ENCODE measurements at places on chromosomes 7 and 10. TPM values are rescaled to one million over a fixed set of nuclear protein-coding genes. Genes with fewer than 3 reads are reported as not detected.

GRCh38 chr10:129712000-129712399 is 245.0 kb downstream of the MGMT start:
- DNase-seq = no peak

DNA sequence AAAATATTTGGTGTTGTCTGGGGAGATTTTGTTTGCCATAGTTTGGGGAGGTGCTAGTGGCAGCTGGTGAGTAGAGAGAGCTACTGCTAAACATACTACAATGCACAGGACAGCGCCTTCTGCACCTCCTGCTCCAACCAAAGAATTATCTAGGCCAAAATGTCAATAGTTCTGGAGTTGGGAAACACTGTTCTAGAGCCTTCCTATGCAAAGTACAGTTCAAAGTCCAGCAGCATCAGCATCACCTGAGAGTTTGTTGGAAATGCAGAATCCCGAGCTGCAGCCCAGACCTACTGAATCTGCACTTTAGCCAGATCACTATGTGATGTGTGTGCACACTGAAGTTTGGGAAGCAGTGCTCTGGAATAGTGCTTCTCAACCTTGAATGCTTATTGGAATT is 290.7 kb downstream of the TCF7L2 start:
- DNase-seq = no peak

DNA sequence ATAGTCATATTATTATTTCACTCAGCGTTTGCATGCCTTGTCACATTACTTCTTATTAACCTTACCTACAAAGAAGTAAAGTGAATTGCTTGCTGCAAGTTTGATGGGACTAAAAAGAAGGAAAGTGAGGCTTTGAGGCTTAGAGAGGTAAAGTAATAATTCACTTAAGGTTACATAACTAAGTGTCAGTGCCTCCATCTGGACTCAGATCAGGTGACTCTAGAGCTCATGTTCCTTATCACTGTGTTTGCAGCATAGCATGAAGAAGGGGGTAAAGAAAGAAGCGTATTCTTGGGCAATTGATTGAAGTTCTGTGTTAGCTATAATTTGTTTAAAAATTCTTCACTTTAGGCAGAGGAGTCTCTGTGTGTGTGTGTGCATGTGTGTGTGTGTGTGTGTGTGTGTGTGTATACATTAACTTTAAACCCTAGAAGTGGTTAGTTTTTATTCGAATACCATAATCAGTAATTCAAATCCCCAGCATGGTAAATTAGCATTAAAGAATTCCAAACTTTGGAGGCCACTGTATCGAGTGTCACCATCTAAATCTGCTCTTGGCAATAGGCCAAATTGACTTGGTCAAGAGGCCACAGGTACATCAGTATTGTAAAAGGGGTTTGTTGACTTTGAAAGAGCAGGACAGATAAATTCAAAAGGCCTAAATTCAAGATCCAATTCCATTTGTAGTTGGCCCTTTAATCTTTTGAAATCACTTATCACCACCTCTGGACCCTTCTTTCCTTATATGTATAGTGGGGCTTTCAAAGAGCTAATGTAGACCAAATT is 2.2 kb upstream of the PON3 start:
- no peak for DNase-seq

DNA sequence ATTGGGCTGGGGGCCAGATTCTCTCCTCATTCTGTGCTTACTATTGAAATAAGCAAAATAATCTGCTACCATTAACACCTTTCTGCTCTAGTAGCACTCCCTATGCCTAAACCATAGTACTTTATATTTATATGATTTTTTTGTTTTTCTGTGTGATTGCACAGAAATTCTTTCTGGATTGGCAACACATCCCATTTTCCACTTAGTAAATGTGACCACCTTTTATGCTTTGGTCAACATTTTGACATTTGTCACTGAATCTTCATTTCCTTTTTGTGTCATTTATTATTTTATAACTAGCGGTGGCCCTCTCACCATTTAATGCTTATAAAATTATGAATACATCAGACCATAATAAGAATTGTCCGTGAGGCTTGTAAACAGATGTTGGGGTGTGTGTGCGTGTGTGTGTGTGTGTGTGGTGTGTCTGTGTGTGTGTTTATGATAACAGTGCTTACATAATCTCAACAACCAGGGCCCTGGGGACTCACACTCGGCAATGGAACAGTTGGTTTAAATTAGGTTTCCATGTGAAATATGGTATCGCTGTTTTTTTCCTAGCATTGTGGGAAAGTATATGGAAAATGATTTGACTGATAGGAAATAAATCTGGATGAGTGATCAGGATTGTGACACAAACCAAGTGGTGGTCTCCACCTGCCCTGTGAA is 138.9 kb downstream of the NOC3L start:
- DNase-seq = no peak

DNA sequence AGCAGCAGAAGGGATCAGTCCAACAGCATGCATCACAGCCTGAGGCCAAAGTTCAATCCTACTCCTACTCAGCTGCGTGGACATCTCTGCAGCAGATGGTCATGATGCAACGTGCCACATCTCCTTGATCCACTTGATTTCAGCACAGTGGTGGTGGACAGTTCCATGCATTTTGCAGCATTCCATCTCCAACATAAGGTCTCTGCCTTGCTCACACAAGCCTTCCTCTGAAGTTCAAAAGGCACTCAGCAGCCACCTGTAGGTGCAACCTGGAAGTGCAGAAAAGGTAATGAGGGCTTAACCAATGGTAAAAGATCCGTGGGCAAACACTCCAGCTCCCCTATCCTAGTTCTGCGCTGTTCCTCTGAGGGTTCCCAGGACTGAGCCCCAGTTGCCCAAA is 57.5 kb upstream of the CHCHD3 start:
- DNase-seq = peak; percentile 71

DNA sequence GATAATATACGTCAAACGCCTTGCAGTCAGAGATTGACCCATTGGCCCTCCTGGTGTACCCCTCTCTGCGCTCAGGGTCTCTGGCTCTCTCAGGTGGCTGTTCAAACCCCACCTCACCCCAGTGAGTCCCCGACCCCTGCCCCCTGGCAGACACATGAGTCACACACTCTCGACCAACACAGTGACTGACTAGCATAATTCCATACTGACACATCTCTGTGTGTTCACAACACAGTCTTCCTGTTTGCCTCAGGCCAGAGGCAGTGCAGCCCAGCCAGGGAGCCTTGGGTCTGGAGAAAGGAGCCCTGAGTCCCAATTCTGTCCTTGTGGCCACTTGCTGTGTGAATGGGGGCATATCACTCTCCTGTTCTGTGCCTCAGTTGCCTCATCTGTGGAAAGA is 40.1 kb downstream of the PALD1 start:
- DNase-seq = no peak

- peak; percentile 30 for DNase-seq
Measured at GRCh38 chr7:99021941-99022560, 121.9 kb downstream of the SMURF1 start.

GRCh38 chr10:8056871-8057331 is 2.4 kb downstream of the GATA3 start:
- no peak for DNase-seq

DNA sequence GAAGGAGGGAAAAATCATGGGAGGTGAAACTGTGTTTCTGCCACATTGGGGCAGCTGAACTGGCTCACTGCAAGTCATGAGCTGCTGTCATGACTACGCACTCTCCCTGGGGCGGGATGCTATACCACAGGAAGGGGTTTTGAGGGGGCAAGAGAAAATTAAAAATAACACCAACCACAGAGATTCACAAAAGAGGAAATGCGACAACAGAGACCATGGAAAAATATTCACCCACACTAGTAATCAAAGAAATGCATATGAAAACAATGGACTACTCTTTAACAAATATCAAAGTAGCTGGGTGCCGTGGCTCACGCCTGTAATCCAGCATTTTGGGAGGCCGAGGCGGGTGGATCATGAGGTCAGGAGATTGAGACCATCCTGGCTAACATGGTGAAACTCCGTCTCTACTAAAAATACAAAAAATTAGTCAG is 65.2 kb upstream of the TM9SF3 start:
- no peak for DNase-seq

GRCh38 chr7:1946025-1946772 is 276.1 kb downstream of the ELFN1 start:
- DNase-seq = no peak

DNA sequence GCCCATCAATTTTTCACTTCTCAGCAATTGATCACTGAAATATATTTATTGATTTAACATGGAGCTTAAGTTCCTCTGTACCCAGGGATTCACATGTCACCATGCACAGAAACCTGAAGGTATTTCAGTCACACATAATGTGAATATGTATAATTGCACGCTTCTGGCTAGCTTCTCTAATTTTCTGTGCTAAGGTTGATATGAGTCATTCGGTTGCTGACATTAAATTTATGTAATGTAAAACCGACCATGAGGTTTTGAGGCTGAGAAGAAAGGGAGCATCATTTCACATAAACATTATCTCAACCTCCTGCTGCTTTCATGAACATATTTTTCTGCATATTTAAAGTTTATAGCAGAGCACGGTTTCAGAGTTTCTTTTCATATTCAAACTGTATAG is 381.0 kb upstream of the TPK1 start:
- no peak for DNase-seq

DNA sequence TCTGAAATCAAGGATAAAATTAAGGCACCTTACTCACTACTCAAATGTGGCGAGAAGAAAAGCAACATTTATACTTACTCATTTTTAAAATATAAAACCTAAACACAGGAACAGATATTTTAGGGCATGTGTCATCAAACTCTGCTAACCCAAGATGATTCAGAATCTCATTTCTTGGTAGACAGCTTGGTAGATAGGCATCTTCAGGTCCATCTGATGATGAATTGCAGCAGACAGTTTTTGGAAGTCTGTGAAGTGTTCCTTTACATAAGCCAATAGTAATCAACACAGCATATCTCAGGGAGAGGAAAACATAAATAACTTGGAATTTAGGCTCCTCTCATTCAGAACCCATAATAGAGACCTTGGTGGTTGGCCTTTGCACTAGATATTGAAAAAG is 3.4 kb downstream of the HIPK2 start:
- peak; percentile 39 for DNase-seq

- peak; percentile 23 for DNase-seq
Measured at GRCh38 chr7:24129597-24129996, 154.4 kb upstream of the NPY start.

DNA sequence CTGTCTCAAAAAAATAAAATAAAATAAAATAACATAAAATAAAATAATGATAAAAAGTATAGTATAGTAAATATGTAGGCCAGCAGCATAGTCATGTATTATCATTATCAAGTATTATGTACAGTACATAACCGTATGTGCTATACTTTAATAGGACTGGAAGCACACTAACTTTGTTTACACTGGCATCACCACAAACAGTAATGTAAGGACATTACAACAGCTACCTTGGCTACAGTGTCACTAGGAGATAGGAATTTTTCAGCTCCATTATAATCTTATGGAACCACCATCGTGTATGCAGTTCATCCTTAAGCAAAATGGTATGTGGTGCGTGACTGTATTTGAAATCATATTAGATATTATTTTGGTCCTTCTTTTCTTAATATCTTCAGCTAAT is 1163.5 kb upstream of the LRRTM3 start:
- DNase-seq = no peak

DNA sequence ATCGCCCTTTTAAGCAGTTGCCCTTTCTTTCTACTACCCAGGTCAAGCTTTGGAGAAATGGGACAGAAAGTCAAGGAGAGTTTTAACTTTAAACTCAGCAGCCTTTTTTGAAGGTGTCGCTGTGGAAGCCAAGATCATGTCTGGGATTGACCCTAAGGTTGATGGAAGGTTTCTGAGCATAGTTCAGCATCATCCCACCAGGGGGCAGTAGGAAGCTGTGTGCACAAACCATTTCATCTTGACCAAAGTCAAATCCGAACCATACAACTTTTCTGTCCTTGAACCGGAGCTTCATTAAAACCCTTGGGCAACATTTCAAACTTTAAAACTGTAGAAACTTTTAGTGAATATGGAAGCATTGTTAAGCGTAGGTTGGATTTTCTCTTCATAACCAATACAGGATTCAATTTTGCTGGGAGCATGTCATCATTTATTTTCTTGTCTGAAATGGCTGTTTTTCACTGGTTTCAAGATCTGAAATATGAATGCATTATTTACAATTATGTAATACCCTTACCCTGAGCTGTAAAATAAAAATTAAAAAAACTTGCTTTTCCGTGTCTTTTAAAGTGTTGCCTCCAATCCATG is 214.4 kb upstream of the KIAA1217 start:
- DNase-seq = peak; percentile 49

GRCh38 chr10:121617176-121617575 is 18.9 kb upstream of the FGFR2 start:
- no peak for DNase-seq

DNA sequence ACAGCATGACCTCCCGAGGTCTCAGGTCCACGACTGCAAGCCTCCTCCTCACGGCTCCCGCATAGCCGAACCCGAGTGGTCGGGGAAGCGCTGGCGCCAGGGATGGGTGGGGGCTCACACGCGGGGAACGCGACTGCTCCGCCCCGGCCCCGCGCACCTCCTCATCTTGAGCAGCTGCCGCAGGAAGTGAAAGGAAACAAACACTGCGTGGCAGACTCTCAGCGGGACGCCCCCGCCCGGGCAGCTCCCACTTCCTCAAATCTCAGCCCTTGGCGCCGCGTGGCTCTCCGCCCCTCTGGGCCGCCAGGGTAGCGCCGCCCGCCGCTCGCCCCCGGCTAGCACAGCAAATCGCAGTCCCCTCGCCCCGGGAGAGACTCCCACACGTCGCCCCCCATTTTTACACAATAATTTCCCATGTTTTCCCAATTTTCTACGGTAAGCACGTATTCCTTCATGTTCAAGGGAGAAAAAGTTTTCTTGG is at the start of gene TMEM243:
TSS of gene TMEM243 (minus strand) at position 188 of the 481 bp plus-strand sequence. CDS start 229 bp downstream, outside the sequence.
- peak; percentile 69 for DNase-seq

- no peak for DNase-seq
Measured at GRCh38 chr10:8731121-8732095, 676.9 kb downstream of the GATA3 start.

GRCh38 chr7:46752881-46753366 is 829.0 kb downstream of the TNS3 start:
- DNase-seq = peak; percentile 64

DNA sequence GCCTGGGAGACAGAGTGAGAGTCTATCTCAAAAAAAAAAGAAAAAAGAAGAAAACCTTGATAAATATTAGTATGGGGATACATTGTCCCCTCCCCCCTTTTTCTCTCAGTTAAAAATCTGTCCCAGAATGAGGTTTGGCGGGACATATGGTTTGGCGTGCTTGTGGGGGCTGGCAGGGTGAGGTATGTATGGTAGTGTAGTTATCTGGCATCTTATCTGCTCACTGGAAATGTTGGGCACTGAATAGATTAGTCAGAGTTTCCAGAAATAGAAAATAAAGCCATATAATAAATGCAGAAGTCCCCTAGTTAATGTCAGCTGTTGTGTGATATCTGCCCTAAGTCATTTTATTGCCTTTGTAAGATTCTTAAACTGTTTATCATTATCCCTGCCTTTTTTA is 397.5 kb upstream of the GALNT17 start:
- DNase-seq = no peak

PLAU gene
- total RNA-seq = 154 TPM

AKR1C1 gene
- 60.1 TPM for total RNA-seq

VAX1 gene
- total RNA-seq = not detected

AKR1C8 gene
- total RNA-seq = not detected

ASCC1 gene
- 43.2 TPM for total RNA-seq

FAM25C gene
- total RNA-seq = not detected

ADCK2 gene
- 16.0 TPM for total RNA-seq

SPRN gene
- 0.05 TPM for total RNA-seq

TMEM139 gene
- 0.29 TPM for total RNA-seq

PPP1R17 gene
- total RNA-seq = not detected

ASAH2 gene
- 0.99 TPM for total RNA-seq

PRPS1L1 gene
- total RNA-seq = not detected

ADGRA1 gene
- 16.8 TPM for total RNA-seq
